ENCODE measurements at places on chromosomes 12 and 14. TPM values are rescaled to one million over a fixed set of nuclear protein-coding genes. Genes with fewer than 3 reads are reported as not detected.

DNA sequence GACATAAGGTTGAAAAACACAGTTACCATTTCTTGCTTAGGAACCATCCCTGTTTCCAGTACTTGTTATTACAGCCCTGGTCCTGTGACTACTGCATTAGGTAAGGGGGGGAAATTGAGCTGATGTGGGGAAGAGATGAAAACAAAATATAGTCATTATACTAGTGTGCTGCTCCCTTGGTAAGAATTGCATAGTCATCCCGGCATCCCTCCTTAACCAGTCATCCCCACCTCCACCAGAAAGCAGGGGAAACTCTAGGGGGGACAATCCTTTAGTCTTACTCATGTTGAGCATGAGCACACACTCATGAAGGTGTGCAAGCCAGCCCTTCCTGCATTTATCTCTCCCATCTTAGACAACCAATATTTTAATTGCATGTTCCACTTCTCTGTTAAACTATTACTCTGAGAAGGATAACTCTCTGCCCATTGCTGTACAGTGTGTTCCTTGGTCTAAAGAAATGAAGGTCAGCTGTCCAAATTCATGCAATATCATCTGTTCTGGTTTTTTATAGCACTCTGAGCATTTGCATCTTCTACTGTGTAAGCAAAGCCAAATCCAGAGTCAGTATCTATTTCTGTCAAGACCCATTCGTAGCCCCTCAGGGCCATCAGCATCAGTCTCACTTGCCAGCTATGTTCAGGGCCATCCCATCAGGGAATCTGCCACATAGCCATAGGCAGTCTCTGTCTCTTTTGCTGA, 46.8 kb downstream of the TMEM30B start:
- H3K36me3 ChIP-seq, result no peaks in the 10 kb centered on the region
- H3K4me1 ChIP-seq, result no peaks in the 10 kb centered on the region
- no peaks in the 10 kb centered on the region for H3K27me3 ChIP-seq
- DNase-seq, result no peak
- H3K27ac ChIP-seq, result no peak overlapping the region
- no peak overlapping the region for H3K4me3 ChIP-seq

DNA sequence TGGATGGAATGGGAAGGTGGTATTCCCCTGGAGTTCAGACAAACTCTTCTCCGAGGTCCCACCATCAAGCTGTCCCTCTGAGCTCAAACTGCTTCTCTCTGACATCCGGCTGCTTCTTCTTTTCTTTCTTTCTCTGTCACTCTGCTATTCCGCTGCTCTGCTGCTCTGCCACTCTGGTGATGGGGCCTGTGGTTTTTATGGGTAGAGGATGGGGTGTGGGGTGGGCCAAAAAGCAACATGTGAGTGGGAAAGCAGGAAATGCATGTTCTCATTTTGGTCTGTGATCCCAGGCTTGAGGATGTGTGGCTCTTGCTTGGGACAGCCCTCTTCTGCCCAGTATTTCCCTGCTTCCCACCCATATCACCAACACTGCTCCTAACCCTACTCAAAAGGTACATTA, 30.6 kb downstream of the CLECL1 start:
- H3K36me3 ChIP-seq, result no peaks in the 10 kb centered on the region
- no peak overlapping the region for H3K4me3 ChIP-seq
- no peak for DNase-seq
- no peak overlapping the region for H3K27ac ChIP-seq

DNA sequence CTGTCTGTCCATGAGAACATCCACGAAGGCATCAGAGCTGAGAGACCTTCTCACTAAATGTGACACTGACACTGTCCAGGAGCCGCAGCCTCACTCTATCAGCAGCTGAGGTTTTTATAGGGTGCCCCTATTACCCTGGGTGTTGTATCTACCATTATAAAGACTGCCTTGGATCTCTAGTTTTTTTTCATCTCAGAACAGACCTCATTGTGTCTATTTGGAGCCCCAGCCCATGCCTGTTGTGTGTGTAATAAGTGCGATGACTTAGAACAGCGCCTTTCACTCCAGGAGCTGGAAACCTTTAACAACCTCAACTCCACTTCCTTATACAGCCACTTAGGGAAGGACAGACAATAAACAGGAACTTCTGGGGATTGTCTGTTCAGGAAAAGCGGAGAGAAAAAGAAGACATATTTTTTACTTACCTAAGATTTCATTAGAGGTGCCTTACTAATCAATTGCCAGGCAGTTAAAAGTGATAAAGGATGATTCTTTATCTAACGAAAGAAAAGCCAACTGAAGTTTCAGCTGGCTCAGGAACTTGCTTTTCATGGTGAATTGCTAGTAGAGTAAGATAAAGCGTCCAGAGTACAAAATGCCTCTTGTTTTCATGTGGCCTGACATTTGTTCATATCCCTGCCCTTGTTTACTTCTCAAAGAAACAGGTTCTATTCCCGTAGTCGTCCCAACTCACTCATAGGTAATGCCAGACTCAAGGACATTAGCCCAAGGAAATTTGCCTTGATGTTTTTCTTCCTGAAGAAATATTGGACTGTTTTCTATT, 420.6 kb downstream of the RAD51B start:
- DNase-seq, result no peak
- no peaks in the 10 kb centered on the region for H3K27me3 ChIP-seq
- peak overlapping the region; percentile 90 for H3K27ac ChIP-seq
- peaks cover 18% of the 10 kb centered on the region for H3K4me1 ChIP-seq
- H3K36me3 ChIP-seq, result no peaks in the 10 kb centered on the region
- no peak overlapping the region for H3K4me3 ChIP-seq

DNA sequence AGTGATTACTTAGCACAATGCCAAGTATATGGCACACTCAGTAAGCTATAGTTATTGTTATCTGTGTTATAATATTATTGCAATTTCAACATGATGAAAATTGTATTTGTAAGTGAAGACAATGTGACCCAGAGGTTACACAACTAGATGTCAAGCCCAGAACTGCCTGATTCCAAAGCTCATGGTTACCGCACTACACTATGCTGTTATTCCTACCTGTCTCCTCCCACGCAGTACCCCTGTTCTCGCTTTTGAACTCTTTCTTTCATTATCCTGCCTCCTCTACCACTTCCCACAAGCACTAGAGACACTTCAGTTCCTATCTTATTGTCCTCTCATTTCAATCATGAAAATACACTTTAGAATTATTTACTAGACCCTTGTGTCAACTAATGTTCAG, 93.2 kb downstream of the PLCZ1 start:
- peaks cover 5% of the 10 kb centered on the region for H3K4me1 ChIP-seq
- H3K27ac ChIP-seq, result peak overlapping the region; percentile 54
- H3K36me3 ChIP-seq, result no peaks in the 10 kb centered on the region
- no peaks in the 10 kb centered on the region for H3K27me3 ChIP-seq

LAG3 gene
- total RNA-seq, result 3.6 TPM

- H3K27ac ChIP-seq, result no peak overlapping the region
- no peaks in the 10 kb centered on the region for H3K27me3 ChIP-seq
- peak overlapping the region; percentile 35 for H3K4me3 ChIP-seq
- no peaks in the 10 kb centered on the region for H3K4me1 ChIP-seq
- no peaks in the 10 kb centered on the region for H3K36me3 ChIP-seq
These were observed 311 bp upstream of the LGR5 start for GRCh38 chr12:71439362-71439612.

TDP1 gene
- total RNA-seq, result 12.3 TPM

DNA sequence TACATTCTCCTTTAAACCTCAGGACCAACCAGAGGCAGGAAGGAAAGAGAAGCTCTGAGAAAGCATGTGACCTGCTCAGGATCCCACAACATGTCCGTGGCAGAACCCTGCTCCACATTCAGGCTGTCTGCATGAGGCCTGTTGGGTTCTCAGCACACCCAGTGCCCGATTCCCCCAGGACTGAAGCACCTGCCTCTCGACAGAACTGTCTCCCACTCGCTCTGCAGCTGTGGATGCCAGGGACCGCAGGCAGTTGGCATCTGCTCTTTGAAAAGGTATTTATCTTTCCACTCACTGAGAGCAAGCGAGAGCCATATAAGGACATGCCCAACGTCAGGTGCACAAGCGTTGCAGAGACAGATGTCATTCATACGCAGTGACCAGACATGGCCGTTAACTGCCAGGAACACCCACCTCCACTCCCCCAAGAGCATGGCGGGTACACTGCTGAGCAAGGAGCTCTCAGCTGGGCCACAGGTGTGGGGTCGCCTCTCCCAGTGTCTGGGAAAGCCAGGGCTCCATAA, 18.9 kb downstream of the PITPNM2 start:
- no peak overlapping the region for H3K27ac ChIP-seq
- H3K27me3 ChIP-seq, result no peaks in the 10 kb centered on the region
- no peak for DNase-seq
- H3K4me3 ChIP-seq, result no peak overlapping the region

THTPA gene
- total RNA-seq, result 6.4 TPM

DNA sequence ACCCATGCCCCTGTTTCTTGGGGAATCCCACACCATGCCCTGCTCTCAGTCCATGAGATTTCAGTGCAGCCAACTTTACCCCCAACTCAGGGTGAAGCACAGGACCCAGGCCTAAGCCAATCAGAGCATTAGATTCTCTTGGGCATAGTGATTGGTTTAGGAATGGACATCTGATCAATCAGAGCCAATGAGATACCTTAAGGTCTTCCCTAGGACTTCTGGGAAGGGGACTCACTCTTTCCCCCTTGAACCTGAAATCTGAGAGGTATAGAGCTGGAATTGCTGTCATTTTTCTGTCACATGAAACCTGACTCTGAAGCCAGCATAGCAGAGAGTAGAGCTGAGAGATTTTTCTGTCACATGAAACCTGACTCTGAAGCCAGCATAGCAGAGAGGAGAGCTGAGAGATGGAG, 127.1 kb downstream of the ZFP36L1 start:
- H3K36me3 ChIP-seq, result no peaks in the 10 kb centered on the region
- H3K27ac ChIP-seq, result peak overlapping the region; percentile 88
- no peaks in the 10 kb centered on the region for H3K27me3 ChIP-seq
- peaks cover 12% of the 10 kb centered on the region for H3K4me1 ChIP-seq
- no peak overlapping the region for H3K4me3 ChIP-seq

GRCh38 chr12:105409279-105409678, 78.8 kb downstream of the C12orf75 start:
- H3K36me3 ChIP-seq, result no peaks in the 10 kb centered on the region
- H3K4me3 ChIP-seq, result no peak overlapping the region
- no peak for DNase-seq
- H3K27me3 ChIP-seq, result no peaks in the 10 kb centered on the region

NYNRIN gene
- 43.4 TPM for total RNA-seq

DNA sequence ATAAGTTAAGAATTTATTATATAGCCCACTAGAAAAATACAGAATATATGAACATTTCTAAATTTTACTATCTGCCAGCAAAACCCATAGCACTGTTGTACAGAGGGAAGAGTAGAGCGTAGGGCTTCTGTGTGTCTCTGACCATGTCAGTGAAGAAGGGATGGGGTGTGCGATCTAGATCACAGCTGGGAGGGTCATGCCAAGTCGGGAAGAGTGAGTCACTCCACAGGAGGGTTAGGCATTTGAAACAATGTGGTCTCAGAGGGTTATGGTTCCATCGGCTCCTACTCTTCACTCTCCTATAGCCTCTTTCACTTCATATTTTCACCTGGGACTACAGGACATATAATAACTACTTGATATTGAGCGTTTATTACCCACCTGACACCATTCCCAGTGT, 185.1 kb upstream of the DDHD1 start:
- no peak for DNase-seq
- no peaks in the 10 kb centered on the region for H3K27me3 ChIP-seq
- no peaks in the 10 kb centered on the region for H3K4me1 ChIP-seq

- no peaks in the 10 kb centered on the region for H3K27me3 ChIP-seq
- no peak for DNase-seq
- no peak overlapping the region for H3K4me3 ChIP-seq
- H3K4me1 ChIP-seq, result peaks cover 7% of the 10 kb centered on the region
- no peaks in the 10 kb centered on the region for H3K36me3 ChIP-seq
These were observed 17.8 kb downstream of the DCAF5 start for GRCh38 chr14:69135133-69135532.

DNA sequence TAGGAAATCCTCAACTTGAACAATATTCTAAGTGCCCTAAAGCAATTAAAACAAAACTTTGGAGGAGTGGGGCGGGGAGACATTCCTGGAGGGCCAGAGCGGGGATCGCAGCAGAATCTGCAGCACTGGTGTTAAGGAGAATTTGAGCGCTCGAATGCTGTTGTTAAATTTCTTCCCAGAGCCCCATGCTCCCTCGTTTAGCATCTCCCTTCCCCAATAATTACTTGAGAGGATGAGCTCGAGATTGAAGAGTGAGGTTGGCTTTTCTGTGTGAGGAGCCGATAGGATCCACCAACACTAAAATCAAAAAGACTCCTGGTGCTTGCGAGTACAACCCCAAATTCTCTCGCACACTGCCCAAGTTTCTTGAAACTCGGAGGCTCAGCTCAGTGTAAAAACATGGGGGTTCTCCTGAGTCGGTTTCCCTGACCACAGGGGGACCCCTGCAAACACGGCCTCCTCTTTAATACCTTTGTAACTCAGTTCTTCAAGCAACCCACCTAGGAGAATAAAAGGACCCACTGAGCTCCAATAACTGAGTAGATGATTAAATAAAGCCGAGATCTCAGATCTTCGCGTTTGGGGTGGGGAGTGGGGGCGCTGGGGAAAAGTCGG, 10.2 kb upstream of the FOXG1 start:
- peaks cover 6% of the 10 kb centered on the region for H3K27me3 ChIP-seq
- no peak overlapping the region for H3K27ac ChIP-seq
- H3K36me3 ChIP-seq, result no peaks in the 10 kb centered on the region
- no peaks in the 10 kb centered on the region for H3K4me1 ChIP-seq
- DNase-seq, result no peak

- no peaks in the 10 kb centered on the region for H3K36me3 ChIP-seq
- H3K4me1 ChIP-seq, result no peaks in the 10 kb centered on the region
- DNase-seq, result no peak
These were observed 217.8 kb downstream of the KITLG start for GRCh38 chr12:88362439-88362838.

GRCh38 chr14:100780646-100781355, 45.1 kb upstream of the MEG3 start:
- no peaks in the 10 kb centered on the region for H3K4me1 ChIP-seq
- H3K4me3 ChIP-seq, result no peak overlapping the region
- no peak overlapping the region for H3K27ac ChIP-seq
- DNase-seq, result no peak
- no peaks in the 10 kb centered on the region for H3K27me3 ChIP-seq

- no peaks in the 10 kb centered on the region for H3K36me3 ChIP-seq
- no peak for DNase-seq
- H3K27ac ChIP-seq, result no peak overlapping the region
- no peak overlapping the region for H3K4me3 ChIP-seq
- H3K4me1 ChIP-seq, result no peaks in the 10 kb centered on the region
- H3K27me3 ChIP-seq, result peaks cover 5% of the 10 kb centered on the region
These were observed 3.0 kb downstream of the PLEKHG6 start for GRCh38 chr12:6313326-6313940.

DNA sequence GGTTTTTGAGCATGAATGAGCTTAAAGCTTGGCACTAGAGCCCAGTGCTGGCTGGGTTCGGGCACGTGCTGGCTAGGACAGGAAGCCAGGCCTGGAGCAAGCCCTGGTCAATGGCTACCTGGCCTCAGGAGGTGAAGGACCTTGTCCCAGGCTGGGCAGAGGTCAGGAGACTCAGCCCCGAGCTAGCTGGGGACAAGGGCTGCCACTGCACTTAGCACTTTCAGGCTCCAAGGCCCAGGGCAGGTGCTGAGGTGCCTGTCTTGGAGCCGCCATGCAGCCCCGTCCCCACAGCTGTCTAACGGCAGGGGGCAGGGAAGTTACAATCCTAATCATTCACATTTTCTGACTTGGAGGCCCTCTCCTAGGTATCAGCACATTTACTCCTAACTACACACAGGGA, 4.3 kb upstream of the AQP6 start:
- H3K27me3 ChIP-seq, result no peaks in the 10 kb centered on the region
- no peak overlapping the region for H3K4me3 ChIP-seq
- peaks cover 8% of the 10 kb centered on the region for H3K4me1 ChIP-seq
- H3K27ac ChIP-seq, result no peak overlapping the region

GRCh38 chr14:75875958-75876357, 105.8 kb downstream of the TGFB3 start:
- H3K36me3 ChIP-seq, result no peaks in the 10 kb centered on the region
- no peaks in the 10 kb centered on the region for H3K27me3 ChIP-seq
- no peak overlapping the region for H3K4me3 ChIP-seq

Measured in uterus (tissue), 4 donors.